ENCODE measurements at places on chromosomes 2 and 18.

DNA sequence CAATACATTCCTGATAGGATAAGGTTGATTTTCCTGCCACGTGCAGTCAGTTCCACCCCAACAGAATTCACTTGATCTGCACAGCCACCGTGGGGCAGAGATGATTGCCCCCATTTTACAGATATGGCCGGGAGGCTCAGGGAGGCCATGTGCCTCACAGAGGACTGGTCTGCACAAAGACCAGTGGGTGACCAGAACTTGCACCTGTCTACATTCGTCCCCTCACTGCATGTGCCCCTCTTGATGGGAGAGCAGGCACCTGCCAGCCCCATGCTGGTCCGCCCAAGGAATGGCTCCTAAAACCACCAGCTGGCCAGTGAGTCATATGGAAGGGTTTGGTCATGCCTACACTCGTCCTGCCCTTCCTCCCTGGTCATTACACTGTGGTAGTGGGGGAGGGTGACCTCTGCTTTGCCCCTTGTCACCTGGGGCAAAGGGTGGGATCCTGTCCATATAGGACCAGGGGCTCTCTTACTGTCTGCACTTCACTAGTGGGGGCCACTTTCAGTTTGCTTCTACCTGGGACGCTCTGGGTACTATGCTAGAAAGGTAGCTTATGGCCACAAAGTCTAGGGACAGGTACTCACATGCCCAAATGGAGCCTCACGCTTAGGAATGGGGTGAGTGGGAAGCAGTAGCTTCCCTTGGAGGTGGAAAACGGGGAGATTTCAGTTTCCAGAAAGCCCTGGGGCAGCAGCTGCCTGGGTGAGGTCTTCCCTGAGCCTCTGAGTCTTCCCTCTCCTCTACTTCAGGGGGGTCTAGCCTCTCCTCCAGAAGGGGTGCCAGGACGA is 14.7 kb downstream of the RRM2 start:
- DNase-seq = no peak

- no peak for DNase-seq
Observed at GRCh38 chr2:33129263-33130053, 182.7 kb downstream of the LTBP1 start.

DNA sequence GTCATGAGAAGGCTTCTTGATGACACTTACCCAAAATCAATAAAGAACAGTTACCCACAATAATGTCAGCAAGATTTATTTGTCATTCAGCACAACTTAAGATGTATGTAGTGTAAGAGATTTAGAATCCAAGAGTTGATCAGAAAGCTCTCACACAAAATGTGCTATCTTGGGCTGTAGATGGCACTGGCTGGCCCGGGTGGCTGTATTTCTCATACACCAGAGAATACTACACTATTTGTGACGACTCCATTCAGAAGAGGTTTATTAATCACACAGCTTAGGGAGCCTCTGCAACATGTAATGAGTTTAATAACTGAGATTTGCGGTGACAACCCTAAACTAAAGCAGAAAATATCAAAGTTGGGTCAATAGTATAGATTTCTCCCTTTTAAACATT is 530.4 kb upstream of the KLHL29 start:
- no peak for DNase-seq

DNA sequence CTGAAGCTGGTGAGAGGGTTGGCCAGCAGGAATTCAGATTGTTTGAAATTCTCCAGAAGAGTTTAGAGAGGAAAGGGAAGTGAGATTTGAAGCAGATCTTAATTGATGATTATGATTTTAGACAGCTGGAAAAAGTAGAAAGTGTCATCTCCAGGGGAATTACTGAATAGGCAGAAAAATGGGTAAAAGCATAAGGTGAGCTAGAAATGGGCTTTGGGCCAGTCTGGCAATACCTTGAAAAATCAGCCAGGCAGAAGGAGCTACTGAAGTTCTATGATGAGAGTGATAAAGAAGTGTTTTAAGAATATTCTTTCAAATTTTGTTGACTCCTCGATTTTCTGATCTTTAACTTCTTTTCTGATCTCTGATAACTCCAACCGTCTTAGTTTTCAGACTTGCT is 172.9 kb upstream of the CCDC150 start:
- no peak for DNase-seq

GRCh38 chr2:128832946-128833663 is 514.4 kb upstream of the HS6ST1 start:
- no peak for DNase-seq

DNA sequence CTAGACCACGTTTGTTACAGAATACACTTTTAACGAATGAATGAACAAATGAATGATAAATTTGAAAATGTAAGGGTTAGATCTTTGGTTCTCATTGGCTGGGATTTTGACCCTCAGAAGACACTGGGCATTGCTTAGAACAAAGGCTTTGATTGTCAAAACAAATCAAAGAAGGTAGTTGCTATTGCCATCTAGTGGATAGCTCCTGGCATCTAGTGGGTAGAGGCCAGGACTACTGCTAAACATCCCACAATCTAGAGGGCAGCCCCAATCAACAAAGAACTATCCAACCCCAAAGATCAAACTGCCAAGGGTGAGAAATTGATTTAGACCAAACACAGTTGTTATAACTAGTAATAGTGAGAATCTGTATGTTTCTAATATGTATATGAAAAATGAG is 552.3 kb downstream of the KCNJ3 start:
- DNase-seq = peak; percentile 6

GRCh38 chr2:112220831-112221230 is 34.0 kb downstream of the ZC3H8 start:
- DNase-seq = no peak

GRCh38 chr2:119261493-119262225 is 38.0 kb downstream of the STEAP3 start:
- no peak for DNase-seq

DNA sequence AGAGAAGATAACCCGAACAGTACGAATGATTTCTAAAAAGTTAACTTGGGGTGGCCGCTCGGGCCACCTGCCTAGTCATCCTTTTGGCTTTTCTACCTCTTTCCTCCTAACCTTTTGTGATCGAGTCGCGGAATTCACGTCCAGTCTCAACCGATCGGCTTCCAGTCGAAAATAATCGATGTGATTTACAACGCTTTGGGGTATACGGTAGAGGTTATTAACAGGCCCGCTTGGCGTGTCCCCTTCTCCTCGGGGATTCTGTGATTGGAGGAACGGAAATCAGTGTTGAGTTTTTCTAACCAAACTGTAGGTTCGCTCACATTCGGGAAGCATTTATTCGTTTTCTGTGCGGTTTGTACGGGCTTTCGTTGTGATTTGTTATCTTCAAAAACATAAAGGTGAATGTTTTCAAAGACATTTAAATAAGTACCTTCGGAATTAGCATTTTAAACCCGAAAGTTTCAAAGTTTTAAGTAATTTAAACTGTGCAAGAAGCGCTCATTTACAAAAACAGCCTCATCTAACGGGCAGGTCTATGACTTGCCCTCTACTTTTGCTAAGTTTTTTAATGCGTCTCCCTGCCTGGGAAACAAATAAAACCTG is 588 bp upstream of the FOXI3 start:
- DNase-seq = peak; percentile 45

DNA sequence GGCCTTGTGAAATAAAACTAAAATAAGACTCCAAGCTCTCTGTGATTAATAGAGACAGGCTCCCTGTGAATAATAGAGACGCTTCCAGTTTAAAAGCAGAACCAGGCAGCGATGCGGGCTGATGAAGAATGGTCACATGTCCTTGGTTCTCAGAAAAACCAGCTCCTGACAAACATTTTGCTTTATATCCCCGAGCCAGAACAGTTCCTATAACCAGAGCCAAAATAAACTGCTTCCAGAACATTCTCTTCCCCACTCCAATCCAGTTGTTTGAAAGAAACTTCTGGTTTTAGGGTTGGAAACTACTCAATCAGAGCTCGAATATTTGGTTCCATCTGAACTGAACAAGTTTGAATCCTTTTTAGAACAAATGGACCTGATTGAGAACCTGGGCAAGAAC is 213.7 kb downstream of the TSN start:
- no peak for DNase-seq

DNA sequence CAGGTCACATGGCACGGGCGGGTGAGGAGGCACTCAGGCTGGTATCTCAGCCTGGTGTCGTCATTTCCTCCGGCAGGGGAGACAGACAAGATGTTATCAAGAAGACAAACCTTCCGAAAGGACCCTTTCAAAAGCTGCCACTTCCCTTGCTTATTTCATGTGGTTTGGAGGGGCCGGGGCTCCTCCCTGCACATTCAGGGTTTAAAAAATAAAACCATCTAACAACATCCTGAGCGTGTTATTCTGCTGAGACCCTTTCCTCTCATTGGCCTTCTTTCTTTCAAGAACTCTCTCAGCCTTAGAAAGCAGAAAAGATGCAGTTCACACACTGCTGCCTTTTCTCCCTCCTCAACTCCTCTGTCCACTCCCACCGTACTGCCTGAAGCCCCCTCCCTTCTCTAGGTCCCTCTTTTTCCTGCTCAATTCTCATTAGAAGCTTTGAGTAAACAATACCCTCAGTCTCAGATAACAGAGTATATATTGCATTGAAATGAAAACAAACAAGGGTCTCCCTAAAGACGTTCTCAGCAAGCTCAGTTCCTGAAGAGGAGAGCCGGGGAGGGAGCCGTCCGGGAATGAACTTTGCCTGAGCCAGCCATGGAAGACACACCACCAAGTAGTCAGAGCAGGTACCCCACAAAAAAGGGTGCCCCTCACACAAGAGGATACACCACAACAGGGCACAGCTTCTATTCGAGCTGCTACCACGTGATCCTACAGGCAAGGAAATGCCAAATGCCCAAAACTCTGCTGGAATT is 9.7 kb downstream of the SMAD7 start:
- no peak for DNase-seq
